ENCODE measurements at places on chromosomes 2 and 18. TPM values are rescaled to one million over a fixed set of nuclear protein-coding genes. Genes with fewer than 3 reads are reported as not detected.

The MMADHC gene
- 87.9 TPM for polyA plus RNA-seq

The CD28 gene
- 4.0 TPM for polyA plus RNA-seq

GRCh38 chr2:106044021-106044420 lies 150.1 kb downstream of the UXS1 start:
- DNase-seq, result no peak

The DSC1 gene
- not detected for polyA plus RNA-seq

- no peak for DNase-seq
These were observed 80.7 kb downstream of the FHOD3 start for GRCh38 chr18:36378205-36378604.

- no peak for DNase-seq
These were observed 125.5 kb downstream of the RAPGEF4 start for GRCh38 chr2:172861098-172861497.

The MYO7B gene
- 26.3 TPM for polyA plus RNA-seq

DNA sequence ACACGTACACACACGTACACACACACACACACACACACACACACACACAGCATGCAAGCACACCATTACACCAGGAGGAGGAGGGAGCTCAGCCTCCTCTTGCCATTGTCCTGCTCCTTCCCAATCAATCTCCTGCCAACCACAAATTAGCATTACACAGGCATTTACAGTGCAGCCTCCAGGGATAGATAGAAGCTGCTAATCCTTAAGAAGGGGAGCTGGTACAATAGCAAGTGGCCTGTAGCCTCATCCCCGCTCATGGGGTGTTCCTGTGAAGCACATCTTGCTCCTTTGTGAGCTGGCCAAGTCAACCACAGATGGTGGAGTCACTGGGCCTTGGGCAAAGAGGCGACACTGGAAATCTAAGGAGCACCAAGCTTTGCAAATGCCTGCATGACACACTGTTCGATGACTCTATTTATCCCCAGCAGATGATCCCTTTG lies 110.3 kb upstream of the PKDCC start:
- no peak for DNase-seq

The ORC4 gene
- 16.2 TPM for polyA plus RNA-seq

DNA sequence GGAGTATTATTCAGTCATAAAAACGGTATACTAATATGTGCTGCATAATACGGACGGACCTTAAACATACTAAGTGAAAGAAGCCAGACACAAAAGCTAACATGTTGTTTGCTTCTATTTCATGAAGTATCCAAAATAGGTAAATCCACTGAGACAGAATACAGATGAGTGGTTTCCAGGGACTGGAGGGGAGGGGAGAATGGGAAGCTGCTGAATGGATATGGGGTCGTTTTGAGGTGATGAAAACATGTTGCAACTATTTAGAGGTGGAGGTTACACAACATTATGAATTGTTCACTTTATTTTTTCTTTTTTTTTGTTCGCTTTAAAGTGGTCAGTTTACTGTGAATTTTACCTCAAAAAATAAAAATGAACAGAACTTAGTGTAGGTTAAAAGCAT lies 52.9 kb downstream of the RAB10 start:
- no peak for DNase-seq

- no peak for DNase-seq
These were observed 52.5 kb downstream of the SDC1 start for GRCh38 chr2:20172273-20173055.

DNA sequence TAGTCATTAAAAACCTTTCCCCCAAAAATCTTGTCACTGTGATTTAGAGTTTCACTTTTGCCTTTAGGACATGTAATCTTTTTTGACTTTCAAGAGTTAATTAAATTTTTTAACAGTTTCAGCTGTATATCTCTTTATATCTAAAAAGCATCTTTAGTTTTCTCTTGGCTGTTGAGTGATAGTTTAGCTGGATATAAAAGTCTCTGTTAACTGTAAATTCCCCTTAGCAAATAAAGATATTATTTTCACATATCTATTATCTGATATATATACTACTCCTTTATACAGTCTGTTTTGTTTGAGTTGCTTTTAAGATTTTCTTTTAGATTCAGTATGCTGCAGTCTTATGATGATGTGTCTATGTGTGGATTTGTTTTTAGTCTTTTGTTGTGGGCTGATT lies 98.9 kb upstream of the CNGA3 start:
- DNase-seq, result no peak

The FAM161A gene
- 0.75 TPM for polyA plus RNA-seq

DNA sequence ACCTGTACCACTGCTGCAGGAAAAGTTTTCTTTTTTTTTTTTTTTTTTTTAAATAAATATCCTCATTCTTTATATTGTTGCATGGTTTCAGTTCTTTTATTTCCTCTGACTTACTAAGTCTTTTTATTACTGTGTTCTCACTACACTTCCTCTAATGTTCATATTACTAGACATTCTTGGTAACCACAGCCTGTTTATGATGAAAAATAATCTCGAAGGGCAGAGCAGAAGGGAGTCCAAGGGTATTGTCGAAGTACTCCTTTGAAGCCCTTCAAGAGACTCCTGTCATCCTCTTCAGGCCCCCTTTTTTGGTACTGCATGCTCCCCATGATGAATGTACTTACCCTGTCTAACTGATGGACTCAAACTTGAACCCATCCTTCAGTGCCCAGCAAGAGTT lies 61.2 kb downstream of the RND3 start:
- no peak for DNase-seq

DNA sequence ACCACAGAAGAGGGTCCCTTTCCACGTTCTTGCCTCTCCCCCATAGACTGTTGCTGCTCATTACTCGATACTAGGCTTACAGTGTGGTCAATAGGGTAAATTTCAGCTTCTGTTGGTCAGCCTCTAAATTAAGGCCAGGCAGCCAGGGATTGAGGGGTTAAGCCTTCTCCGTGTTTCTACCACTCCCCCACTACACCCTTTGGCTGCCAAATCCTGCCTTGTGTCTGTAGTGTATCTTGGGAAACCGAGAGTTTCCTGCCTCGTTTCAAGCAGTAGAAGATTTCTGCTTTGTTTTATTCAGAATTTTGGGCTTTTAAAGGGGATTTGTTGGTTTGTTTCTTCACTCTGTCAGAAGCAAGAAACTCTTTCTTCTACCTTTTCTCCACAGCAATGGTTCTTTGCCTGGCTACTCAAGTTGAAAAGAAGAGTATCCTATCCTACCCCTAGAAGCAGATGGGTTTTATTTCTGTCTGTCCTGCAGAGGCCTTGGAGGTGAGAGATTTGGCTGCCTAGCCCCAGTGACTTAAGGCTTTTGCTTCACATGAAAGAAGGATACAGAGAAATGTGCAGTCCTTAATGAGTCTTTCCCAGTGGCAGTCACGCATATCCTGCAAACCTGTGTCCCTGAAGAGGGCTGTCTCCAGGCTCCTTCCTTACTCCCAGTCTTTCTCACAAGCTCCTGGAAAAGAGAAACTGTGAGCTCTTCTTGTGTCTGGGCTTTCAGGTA lies 261.5 kb upstream of the TANK start:
- no peak for DNase-seq

GRCh38 chr2:64825831-64826491 lies 163.2 kb upstream of the SLC1A4 start:
- DNase-seq, result no peak

DNA sequence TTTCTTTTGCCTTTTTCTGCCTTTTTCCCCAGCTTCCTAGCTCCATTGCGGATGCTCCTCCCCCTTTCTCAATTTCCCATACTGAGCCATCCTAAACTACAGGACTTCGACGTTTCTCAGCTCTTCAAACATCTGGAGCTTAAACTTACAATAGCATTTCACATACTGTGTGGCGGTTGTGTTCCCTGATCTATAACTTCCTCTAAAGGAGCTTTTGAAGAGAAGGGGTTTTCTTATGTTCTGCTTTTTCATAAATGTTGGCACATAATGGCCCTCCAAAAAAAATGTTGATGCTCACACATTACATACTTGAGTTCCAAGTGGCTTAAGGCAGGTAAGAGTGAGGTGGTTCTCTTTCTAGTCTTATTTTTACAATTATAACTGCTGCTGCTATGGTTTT lies 87.4 kb downstream of the RNF144A start:
- no peak for DNase-seq

DNA sequence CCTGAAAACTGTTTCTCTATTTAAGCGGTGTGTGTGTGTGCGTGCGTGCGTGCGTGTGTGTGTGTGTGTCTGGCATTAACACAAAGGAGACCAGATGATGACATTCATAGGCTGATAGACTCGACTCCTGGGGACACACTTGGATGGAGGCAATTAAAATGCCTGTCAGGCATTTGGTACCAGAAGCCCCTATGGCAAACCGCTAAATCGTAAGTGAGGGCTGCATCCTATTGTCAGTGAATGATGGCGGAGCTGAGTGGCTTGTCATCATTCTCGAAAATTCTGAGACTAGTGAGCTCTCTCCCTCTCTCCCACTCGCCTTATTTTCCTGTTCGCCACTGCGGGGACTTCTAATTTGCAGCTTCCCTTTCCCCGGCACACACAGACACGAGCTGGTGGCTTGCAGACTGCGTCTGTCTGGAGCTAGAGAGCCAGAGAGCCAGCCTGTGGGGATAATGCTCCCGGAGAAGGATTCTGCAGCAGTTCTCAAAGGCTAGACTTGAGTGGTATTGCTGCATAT lies 155.4 kb downstream of the MAP2 start:
- peak; percentile 54 for DNase-seq

The COL6A3 gene
- 7.3 TPM for polyA plus RNA-seq

The SLC5A7 gene
- not detected for polyA plus RNA-seq

The IL36G gene
- polyA plus RNA-seq, result not detected

DNA sequence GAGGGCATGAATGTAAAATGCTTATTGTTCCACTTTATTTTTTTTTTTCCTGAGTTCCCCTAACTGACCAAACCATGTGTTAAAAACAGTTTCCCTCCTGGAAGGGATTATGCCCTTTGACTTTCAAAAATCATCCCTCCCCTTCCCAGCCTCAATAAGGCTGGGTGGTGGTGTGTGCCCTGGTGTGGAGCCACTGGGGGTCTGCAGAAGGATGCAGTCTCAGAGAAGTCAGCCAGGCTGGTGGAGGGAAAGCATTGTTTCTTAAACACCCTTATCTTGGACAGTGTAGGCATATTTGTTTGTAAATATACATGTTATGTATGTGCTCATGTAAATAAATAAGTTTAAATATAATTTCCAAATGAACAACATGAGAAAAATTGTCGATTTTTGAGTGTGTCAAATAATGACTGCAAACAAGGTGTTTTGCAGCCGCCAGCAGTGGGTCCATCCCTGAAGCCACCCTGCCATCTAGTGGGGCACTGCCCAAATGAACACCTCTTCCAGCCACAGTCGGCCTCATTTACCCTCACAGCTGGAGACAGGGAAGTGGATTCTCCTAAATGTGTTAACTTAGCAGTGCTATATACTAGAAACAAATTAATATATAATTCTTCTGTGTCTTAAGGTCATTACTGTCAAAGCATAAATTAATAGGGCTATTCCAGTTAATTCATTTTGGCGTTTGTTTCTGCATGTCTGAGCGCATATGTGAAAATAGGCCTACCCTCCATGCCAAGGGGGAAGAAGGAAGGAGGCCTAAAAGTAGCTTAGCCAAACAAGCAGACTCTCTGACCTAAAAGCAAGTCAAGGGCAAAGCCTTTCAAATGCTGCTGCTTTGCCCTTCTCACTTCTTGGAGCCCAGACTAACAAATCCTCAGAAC lies 209.6 kb upstream of the PIK3C3 start:
- no peak for DNase-seq

DNA sequence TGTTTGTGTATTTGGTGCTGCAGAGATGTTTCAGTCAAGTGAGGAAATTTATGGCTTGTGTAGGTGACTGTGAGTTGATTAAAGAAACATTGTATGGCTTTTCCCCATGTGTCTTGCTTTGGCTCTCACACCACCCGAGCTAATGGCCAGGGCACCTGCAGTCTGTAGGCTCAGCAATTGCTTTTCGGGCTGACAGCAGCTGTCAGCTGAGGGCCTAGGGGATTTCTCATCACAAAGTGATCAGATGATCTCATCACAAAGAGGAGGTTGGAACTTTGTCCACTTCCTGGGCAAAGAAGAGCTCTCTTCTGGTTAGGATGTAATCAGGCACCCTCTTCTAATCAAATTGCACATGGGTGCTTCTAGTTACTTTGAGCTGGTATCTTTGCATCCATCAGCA lies 632.2 kb downstream of the SLC4A3 start:
- DNase-seq, result no peak

- no peak for DNase-seq
These were observed 94.8 kb upstream of the LTBP1 start for GRCh38 chr2:32851777-32852439.

DNA sequence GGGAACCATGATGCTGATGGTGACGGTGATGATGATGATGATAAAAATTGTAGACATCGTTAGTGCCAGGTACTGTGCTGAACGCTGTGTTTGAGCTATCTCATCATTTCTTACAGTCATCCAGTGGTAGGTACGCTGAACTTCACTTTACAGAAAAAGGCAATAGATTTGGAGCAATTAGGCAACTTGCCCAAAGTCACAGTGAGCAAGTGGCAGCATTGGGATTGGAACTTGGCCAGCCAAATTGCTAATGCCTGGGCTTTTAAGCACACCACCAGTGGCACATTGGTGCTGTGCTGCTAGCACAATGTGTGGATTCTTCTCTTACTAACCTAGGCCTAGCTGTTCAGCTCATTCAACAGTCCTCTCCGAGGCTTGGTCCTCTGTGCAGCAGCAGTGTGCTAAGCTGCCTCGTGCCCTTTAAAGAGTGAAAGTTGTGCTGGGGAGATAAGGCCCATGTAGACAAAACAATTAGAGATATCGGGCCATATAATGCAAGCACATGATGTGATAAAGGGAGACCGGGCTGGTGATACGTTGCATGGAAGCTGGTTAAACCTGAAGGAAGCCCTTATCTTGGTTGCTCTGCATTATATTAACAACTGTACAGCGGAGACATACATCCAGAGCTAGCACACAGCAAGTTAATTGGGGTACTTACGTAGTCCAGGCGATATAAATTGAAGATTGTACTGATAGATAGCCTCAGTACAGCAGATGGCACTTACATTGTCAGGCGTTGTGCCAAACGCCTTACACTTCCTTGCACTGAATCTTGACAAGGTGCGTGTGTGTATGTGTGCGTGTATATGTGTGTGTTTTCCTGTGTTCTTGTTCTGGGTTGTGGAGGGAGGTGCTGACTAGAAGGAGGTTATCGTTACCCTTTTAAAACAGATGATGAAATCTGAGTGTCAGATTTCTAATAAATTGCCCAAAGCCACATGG lies 28.4 kb downstream of the HK2 start:
- DNase-seq, result peak; percentile 9

The COL3A1 gene
- polyA plus RNA-seq, result 875 TPM

The RAPGEF4 gene
- polyA plus RNA-seq, result 0.46 TPM

The UNC80 gene
- polyA plus RNA-seq, result not detected

The GKN2 gene
- polyA plus RNA-seq, result 1.9 TPM

The VWC2L gene
- not detected for polyA plus RNA-seq

DNA sequence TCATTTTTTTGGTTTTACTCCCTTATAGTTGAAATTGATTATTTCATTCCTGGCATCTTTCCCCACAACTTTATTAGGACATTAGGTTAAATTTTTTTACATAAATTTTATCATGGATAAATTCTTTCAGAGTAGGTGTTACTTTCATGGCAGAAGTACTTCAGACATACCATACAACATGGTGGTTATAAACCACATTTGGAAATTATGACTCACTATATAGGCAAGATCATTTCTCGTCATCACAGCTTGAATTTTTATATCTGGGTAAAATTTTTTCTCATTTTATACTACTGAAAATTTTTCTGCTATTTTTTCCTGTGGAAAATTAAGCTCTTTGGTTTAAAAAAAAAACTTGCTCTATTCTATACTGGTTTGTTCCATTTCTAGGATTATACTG lies 111.9 kb upstream of the COL5A2 start:
- DNase-seq, result no peak
